ENCODE measurements at places on chromosomes 16 and 17.

DNA sequence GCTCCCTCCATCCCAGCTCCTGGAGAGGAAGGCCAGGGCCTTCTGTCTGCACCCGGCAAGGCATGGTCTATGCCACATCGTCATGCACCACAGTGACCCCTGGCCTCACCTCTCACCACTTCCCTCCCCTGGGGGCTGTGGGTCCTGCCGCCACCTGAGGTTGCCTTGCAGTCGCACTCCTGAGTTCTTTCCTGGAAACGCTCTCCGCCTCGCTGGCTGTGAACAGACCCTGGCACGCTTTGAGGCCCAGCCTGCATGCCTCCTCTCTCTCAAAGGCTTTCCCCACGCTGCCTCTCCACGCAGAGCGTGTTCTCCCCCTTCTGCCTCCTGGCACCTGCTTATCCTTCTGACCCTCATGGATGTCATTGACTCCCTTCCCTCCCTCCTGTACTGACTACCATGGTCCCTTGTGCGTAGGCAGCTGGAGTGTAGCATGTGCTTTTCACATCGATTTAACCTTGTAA, 45.4 kb downstream of the SEC14L1 start:
- no peak for DNase-seq

DNA sequence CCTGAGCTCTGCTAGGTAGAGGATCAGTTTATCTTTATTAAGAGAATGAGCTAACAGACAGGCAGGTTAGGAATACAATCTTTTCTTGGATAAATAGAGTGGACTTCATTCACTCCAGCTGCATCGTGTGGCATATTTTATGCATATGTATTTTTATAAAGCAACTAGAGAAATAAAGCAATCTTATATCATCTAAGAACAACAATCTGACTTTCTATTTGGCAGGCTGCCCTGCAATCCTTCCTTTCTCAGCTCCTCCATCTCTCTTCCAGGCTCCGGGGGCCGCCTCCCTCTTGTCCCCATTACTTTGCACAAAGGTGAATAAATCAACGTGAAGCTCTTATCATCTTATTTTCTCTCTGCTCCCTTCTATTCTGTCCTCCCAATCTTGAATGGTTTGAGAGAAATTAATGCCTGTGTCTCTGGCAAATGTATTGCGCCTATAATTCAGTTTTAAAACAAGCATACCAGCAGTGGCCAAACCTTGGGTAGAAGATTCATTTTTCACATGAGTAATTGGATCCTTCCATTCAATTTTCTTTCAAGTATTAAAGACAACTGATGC, 64.5 kb downstream of the HS3ST3A1 start:
- DNase-seq: no peak

- no peak for DNase-seq
Observed at GRCh38 chr17:68257934-68258333, 10.1 kb downstream of the AMZ2 start.

DNA sequence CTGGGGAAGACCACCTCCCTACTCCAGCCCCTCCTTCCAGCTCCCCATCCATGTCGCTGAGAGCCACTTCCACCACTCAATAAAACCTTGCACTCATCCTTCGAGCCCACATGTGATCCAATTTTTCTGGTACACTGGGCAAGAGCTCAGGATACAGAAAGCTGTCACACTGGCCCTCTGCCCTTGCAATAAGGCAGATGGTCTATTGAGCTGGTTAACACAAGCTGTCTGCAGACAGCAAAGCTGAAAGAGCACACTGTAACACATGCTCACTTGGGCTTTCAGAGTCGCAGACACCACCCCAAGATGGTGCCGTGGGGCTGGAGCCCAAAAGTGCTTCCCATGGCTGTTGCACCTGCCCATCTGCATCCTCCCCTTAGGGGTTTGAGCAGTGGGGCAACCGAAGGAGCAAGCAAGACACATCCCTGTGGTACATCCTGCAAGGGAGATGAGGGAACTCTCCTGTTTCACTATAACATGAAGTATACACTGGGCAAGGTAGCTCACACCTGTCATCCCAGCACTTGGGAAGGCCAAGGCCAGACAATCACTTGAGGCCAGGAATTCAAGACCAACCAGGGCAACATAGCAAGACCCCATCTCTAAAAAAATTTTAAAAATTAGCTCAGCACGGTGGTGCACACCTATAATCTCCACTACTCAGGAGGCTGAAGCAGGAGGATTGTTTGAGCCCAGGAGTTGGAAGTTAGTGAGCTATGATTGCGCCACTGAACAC, 52.8 kb upstream of the C17orf78 start:
- no peak for DNase-seq

- no peak for DNase-seq
Observed at GRCh38 chr16:89145406-89146161, 26.0 kb upstream of the CDH15 start.

- DNase-seq: no peak
Observed at GRCh38 chr17:63564562-63564961, 14.3 kb downstream of the DCAF7 start.

- DNase-seq: no peak
Observed at GRCh38 chr17:50208611-50209061, 7.2 kb upstream of the COL1A1 start.

GRCh38 chr16:85157813-85158742, 45.8 kb upstream of the CIBAR2 start:
- DNase-seq: no peak

- no peak for DNase-seq
Observed at GRCh38 chr17:77034677-77035424, 105.9 kb upstream of the SEC14L1 start.

DNA sequence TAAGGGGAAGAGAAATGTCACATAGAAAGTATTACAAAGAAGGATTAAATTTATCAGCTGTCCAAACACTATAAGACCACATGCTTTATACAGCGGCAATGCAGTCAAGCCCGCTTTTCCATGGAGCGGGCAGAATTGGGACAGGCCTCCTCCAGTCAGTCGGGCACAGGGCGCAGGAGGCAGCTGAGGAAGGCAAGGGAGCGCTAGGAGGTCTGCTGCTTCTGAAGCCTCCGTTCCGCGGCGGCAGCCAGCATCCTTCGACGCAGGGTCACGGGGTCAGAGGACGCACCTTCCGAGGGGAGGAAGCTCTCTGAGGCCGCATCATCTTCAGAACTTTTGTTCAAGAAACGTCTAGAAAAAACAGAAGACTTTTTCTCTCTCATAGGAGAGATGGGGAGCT, 62.6 kb downstream of the AMFR start:
- no peak for DNase-seq

GRCh38 chr17:21551081-21551881, 141.0 kb upstream of the KCNJ18 start:
- DNase-seq: peak; percentile 99

DNA sequence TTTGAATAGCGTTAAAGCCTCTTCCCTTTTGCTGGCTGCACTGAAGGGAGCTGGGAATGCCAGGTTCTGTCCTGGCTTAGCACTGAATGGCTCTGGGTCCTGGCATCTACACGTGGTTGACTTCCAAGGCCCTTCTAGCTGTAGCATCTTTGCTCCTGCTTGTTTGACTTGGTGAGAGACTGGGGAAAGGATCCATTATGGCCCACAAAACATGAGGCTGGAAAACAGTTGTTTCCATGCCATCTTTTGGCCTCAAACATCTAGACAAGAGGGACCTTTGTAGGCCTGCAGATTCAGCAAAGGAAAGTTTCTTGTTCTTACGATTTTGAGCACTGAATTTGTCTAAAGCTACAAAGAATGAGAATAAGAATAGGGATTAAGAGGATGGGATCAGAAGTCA, 32.5 kb downstream of the EPN2 start:
- no peak for DNase-seq

GRCh38 chr17:60165971-60166370, 16.2 kb downstream of the CA4 start:
- no peak for DNase-seq

GRCh38 chr17:45573924-45574770, 83.6 kb upstream of the PLEKHM1 start:
- DNase-seq: peak; percentile 25

GRCh38 chr17:4800462-4801196, 1.5 kb downstream of the C17orf114 start:
- no peak for DNase-seq

DNA sequence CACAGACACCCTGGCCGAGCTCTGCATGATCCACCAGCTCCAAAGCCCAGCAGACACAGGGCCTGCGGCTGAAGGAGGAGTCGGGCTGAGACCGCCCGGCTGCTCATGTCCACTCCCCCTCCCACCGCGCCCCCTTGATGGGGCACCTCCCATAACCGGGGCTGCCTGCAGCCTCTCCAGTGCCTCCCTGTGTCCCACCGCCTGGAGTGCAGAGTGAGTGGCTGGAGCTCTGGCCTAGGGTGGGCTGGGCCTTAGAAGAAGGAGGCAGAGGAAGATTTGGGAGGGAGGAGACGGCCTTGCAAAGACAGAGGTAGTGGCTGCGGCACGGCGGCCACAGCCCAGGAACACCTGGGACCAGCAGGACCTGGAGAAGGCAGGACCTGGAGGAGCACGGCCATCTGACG, 4.0 kb downstream of the CBFA2T3 start:
- no peak for DNase-seq

DNA sequence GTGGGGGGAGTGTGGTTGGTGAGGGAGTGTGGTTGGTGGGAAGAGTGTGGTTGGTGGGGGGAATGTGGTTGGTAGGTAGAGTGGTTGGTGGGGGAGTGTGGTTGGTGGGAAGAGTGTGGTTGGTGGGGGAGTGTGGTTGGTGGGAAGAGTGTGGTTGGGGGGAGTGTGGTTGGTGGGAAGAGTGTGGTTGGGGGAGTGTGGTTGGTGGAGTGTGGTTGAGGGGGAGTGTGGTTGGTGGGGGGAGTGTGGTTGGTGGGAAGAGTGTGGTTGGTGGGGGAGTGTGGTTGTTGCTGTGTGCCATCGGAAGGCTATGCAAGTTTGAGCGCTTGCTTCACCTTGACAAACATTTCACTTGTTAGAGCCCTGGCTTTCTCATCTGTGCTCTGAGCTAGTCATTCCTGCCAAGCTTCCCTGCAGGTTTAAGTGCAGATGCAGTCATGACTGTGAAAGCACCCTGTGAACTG, 20.1 kb downstream of the MINK1 start:
- DNase-seq: no peak

DNA sequence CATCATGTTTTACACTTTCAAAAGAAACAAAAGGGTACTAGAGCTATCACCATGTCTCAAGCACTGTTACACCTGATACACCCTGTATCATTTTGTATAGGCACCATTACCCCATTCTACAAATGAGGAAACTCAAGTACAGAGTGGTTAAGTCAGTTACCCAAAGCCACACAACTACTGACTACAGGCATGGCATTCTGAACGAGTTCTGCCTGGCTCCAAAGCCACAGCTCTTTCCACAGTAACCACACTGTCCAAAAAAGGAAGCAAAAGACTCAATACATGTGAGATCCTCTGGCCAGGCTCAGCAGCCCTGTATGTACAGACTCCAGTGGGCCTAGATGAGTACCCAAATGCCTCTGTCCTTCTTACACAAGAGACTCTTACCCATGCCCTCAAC, 4.7 kb downstream of the DYNC1LI2 start:
- no peak for DNase-seq

DNA sequence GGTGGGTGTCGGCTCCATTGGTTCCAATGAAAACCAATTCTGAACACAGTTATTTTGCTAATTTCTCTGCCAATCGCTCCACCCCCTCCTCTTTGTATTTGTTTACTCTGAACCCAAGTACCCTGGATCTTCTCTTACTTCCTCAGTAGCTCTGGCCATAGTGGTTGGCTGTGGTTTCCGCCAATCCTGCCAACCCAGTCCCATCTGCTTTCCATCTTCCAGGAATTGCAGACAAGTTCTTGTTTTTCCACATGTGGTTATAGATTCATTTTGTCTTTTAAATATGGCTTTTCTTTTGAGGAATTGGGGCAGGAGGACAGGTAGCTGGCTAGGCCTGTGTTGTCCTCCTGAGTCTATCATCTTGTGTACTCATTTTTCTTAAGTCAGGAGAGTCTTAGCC, 92.0 kb downstream of the CYLD start:
- DNase-seq: no peak

DNA sequence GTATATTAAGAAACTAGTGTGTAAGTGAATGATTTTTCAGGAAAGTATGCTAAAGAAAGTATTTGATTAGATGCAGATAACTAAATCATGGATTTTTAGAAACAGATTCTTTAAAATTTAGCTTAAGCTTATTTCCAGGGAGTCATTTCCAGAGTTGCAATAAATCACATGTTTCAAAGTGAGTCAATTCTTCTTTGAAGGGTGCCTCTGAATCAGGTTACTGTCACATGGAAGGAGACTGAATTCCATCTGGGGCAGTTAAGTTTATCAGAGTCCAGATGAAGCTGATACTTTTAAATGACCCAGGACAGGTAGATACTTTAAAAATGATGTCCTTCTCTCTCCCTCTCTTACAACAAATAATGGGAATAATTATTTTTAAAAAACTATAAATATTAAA, 5.0 kb downstream of the MFSD11 start:
- no peak for DNase-seq

DNA sequence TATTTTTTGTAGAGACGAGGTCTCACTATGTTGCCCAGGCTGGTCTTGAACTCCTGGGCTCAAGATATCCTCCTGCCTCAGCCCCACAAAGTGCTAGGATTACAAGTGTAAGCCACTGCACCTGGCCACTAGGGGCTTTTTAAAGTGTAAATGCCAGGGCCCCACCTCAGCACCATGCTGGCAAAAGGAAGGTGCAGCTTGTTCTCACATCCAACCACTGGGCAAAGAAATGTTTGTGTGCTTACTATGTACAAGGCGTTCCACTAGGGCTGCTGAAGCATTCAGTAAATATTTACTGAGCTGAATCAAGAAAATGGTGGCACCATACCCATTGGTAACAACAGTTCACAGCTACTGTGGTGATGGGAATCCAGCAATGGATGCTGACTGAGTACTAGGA, 22.6 kb downstream of the COG1 start:
- no peak for DNase-seq

GRCh38 chr17:17456251-17456650, 20.5 kb upstream of the MED9 start:
- DNase-seq: no peak

DNA sequence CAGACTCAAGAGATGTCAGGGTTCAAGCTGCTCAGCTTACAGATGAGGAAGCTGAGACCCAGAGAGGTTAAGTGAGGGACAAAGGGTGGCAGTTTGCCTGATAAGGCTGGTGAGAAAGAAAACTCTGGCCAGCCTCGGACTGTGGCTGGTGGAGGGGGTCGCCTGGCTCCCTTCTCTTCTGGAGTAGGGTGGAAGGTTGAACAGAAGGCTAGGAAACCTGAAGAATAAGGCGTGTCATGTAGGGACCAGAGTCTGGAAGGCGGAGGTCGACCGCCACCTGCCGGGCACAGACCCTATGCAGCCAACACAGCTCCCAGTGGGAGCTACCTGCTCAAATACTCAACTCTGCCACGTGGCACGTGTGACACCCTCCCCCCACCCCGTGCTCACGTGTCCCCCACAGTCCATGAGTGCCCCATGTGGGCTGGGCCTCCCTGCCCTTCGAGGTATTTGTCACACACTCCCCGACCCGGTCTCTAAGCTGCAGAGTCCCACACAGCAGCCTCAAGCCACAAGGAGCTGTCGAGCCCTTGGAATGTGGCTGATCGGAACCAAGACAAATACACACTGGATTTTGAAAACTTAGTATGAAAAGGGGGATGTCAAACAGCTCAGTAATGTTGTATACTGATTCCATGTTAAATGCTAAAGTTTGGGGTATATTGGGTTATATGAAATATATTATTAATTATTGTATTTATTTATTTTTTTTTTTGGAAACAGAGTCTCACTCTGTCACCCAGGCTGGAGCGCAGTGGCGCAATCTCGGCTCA, 11.8 kb downstream of the HID1 start:
- DNase-seq: peak; percentile 59

- no peak for DNase-seq
Observed at GRCh38 chr16:84999200-84999599, 12.1 kb downstream of the ZDHHC7 start.

- DNase-seq: peak; percentile 74
Observed at GRCh38 chr17:50956750-50957523, 90.8 kb upstream of the TOB1 start.
